ENCODE measurements at places on chromosomes 1 and 21.

GRCh38 chr1:107750364-107750959 is 214.5 kb downstream of the VAV3 start:
- peak; percentile 83 for DNase-seq

- no peak for DNase-seq
These were observed 671.4 kb upstream of the ADGRL2 start for GRCh38 chr1:81129366-81129765.

DNA sequence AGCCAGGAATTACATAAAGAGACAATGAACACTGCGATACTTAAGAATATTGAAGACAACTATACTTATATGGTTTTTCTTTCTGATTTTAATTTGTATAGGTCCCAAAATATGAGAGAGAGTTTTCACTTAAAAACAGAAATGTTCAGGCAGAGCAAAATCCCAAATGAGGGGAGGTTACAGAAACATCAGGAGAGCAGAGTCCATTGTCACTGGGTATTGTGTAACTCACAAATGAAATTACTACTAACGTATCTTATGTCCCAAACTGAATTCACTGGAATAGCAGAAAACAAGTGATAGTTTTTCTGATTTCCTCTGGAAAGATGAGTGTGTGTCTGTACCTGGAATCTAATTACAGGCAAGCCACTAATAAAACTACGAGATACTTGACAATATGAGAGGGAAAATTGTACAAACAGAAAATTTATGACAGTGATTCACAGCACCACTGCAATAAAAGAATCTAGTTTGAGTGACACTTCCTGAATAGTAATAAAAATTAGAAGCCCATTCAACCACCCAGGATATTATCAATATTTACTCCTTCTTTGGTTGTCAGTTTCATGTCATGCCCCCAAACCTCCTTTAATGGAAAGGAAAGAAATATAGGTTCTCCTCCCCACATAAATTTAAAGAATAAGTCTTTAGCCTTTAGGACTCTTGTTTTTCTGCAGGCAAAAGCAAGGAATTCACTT is 522.6 kb downstream of the ADGRL2 start:
- DNase-seq: no peak

DNA sequence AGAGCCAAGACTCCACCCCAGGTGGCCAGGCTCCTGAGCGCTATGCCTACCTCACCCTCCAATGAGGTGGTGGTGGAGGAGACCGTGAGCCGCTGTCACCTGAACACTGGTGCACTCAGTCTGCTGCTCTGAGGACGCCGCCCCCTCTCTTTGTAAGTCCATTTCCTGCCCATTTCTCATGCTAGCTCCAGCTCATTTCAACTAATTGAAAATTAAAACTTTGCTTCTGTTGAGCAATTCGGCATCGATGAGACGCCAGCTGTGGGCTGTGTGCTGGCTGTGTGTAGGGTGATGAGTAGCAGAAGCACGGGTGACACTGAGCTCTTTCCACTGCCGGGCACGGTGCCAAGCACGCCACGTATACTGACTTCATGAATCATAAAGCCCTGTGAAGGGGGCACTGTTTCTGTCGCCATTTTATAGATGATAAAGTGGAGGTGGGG is 11.2 kb downstream of the TNFRSF1B start:
- DNase-seq: peak; percentile 77

- DNase-seq: peak; percentile 78
These were observed 105.3 kb upstream of the DPT start for GRCh38 chr1:168834225-168834872.

GRCh38 chr1:48572646-48573258 is 100.7 kb upstream of the SPATA6 start:
- peak; percentile 82 for DNase-seq

- DNase-seq: no peak
These were observed 31.4 kb downstream of the IFI16 start for GRCh38 chr1:159040893-159041724.

- DNase-seq: peak; percentile 24
These were observed 403 bp upstream of the EPHX4 start for GRCh38 chr1:92029241-92029922.

GRCh38 chr21:15631342-15631741 is 98.4 kb upstream of the USP25 start:
- DNase-seq: no peak

DNA sequence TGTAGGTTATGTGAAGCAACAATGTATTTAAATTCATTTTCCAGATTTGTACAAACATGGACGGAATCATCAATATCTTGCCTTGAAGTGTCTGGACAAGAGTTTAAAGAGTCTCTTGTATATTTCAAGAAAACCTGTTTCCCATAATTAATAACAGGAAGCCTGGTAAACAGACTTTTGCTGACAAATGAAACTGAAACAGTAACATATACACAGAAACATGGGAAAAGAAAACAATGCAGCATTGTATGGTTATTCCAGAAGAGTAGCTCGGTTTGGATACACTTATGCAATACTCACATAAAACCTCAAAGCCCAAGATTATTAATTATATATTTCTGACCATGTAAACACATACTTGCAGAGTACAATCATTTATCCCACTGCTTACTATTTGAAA is 265.5 kb downstream of the PTPRC start:
- no peak for DNase-seq

- DNase-seq: no peak
These were observed 15.2 kb downstream of the SLC66A1 start for GRCh38 chr1:19327301-19327700.

GRCh38 chr1:212607206-212607912 is 1.2 kb upstream of the ATF3 start:
- peak; percentile 40 for DNase-seq

GRCh38 chr1:152442301-152442700 is 28.2 kb upstream of the CRNN start:
- no peak for DNase-seq

DNA sequence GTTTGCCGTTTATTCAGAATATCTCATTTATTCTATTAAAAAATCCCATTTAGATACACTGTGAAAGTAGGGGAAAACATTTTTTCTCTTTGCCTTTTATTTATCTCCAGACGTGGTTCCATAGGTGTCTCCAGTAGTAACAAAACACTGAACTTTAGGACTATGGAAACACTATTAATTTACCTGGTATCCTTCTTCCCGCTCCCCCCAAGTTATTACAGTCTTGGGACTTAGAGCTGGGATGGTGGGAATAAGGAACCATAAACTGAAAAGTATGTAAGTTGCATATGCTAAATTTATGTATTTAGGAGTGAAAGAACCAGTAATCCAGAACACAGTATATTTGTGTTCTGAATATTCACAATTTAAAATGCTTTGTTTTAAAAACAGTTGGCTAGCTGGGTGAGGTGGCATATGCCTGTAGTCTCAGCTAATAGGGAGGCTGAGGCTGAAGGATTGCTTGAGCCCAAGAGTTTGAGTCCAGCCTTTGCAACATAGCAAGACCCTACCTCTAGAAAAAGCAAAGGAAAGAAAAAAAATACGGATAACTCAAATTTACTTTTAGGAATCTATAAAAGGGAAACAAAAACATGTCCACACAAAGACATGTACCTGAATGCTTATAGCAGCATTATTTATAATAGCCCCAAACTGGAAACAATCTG is 3.1 kb downstream of the DNAJB4 start:
- no peak for DNase-seq

- no peak for DNase-seq
These were observed 5.6 kb downstream of the CD58 start for GRCh38 chr1:116565222-116565621.

- peak; percentile 37 for DNase-seq
These were observed 2.3 kb downstream of the EPS8L3 start for GRCh38 chr1:109761227-109762038.

GRCh38 chr1:231016234-231016633 is 23.8 kb downstream of the FAM89A start:
- DNase-seq: no peak

- no peak for DNase-seq
These were observed 393 bp downstream of the ELAPOR1 start for GRCh38 chr1:109114342-109114674.

- no peak for DNase-seq
These were observed 239.8 kb upstream of the ST6GALNAC5 start for GRCh38 chr1:76627498-76627897.

DNA sequence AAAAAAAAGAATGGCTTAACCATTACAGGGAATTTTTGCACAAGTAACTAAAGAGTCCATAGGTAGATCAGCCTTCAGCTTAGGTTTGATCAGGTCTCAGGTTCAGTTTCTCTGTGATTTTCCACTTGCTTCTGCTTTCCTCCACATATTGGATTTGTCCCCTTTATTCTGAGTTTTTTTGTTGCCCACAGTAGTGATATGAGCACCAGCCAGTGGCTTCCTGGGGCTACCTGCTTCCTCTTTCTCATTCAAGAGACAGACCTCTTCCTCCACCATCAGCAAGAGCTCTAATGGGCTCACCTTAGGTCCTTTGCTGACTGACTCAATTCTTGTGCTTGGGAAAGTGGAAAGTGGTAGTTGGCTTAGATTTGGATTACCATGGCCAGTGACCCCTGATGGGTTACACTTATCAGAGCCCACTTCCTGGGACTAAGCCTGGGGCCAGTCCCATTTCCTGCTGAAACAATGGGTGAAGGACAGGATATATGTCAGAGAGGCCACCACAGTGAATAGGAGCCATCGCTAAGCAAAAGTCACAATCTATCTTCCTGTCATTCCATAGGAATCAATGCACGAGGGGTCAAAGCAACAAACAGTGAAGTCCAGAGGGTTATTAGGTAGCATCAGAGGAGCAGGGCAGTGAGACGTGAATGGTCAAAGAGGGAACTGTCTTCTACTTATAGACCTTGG is 12.8 kb upstream of the PLA2G2E start:
- no peak for DNase-seq

DNA sequence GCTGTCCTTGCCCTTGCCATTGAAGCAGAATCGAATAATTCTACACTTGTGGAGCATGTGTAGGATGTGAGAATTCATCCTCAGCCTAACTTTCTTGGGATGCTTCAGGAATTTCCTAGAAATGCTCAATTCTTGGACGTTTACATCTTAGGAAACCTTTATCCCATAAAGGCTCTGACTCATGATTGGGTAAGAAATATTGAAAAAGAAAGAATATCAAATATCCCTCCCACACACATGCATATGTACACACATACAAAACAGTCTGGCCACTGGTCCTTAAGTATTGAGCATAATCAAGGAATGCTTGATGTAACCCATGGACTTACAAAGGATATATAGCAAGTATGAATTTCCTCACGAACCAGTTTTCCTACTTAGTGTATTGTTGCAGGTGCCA is 83.9 kb upstream of the IPO9 start:
- no peak for DNase-seq

DNA sequence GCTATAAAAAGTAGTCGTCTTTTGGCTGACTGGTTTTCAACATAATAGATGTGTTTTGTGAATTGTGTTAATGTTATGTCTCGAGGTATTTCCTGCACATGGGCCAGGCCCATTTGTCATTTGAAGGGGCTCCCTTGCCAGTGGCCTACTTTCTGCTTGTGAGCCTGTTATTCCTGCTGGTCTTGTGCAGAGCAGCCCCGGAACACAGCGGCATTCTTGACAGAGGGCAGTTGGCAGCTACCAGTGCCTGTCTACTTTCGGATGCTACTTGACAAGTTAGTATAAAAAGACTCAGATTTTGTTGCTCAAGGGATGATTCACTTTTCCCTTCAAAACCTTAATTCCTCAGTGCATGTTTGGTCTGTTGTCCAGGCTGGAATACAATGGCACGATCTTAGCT is 28.5 kb downstream of the PGM1 start:
- DNase-seq: peak; percentile 47

- no peak for DNase-seq
These were observed 262.8 kb upstream of the PRMT6 start for GRCh38 chr1:106793651-106794050.

DNA sequence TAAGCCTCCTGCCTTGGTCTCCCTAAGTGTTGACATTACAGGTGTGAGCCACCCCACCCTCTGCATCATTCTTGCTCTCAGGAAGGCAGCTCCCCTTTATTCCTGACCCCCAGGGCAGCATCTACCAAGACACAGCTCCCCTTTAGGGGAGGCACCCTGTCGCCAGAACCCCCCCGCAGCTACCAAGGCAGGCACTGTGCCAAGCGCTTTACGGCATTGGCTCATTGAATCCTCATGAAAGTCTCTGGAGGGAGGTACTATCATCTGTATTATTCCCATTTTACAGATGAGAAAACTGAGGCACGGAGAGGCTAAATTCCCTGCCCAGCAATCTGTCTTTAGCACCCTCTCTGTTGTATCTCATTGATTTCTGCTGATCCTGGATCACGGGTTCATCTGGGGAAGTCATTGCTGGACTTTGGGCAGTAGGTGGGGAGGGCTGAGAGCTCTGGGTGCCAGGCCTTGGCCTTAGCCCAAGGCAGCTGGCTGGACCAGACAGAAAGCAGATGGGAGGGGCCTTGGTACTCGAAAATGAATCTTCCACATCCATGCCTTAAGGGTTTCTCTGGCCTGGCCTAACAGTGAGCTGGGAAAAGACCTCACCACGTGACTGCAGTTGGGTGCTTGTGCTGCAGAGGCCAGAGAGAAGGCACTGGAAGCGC is 5.9 kb downstream of the PLOD1 start:
- DNase-seq: peak; percentile 12

DNA sequence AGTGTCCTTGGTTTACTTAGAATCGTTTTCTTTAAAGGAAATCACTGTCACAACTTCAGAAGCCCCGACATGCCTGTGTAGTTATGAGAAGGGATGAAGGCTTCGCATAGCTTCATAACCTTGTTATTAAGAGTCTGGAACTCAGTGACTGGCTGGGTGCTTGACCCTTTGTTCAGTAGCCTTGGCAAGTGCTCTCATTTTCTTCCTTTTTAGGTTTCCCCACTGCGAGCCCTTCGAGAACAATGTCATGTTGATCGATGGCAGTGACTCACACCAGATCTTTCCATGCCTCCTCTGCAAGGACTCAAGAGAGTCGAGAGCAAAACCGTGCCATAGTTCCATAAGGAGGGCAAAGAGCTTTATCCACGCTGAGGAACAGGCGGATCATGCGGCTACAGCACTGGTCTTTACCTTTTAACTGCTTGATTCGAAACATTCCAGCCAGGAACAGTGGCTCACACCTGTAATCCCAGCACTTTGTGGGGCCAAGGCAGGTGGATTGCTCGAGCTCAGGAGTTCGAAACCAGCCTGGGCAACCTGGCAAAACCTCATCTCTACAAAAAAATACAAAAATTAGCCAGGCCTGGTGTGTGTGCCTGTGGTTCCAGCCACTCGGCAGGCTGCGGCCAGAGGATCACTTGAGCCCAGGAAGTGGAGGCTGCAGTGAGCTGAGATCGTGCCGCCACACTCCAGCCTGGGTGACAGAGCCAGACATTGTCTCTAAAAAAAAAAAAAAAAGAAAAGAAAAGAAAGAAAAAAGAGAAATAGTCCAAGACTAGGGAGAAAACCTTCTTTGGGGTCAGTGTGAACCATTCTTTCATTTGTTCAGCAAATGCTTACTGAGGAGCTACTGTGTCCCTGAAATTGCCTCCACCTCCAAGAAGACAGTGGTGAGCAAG is 95.4 kb upstream of the ERRFI1 start:
- DNase-seq: no peak

GRCh38 chr1:33433509-33434362 is 2.8 kb upstream of the PHC2 start:
- DNase-seq: peak; percentile 76

- peak; percentile 91 for DNase-seq
These were observed 12.4 kb downstream of the ARPC5 start for GRCh38 chr1:183622884-183623785.

Measured in lung (tissue), 17 donors.